ENCODE measurements at places on chromosomes 4 and X.

DNA sequence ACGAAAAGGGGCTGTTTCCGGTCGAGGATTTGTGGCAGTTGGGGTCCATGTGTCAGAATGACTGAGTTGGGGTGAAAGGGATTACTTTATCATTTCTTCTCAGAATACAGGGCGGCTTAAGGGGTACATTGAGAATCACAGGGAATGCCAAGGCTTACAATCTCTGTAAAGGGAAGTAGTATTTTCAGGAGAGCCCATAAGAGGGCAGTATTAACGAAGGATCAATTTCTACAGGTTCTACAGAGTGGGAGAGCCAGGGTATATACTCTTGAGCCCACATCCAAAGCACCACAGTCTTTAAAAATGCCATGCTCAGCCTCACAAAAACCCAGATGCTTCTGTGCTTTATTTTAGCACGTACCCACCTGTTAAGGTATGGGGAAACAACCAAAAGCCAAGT, 67.7 kb upstream of the ZXDA start:
- DNase-seq, result no peak

GRCh38 chr4:88177983-88178625, 19.7 kb upstream of the ABCG2 start:
- no peak for DNase-seq

DNA sequence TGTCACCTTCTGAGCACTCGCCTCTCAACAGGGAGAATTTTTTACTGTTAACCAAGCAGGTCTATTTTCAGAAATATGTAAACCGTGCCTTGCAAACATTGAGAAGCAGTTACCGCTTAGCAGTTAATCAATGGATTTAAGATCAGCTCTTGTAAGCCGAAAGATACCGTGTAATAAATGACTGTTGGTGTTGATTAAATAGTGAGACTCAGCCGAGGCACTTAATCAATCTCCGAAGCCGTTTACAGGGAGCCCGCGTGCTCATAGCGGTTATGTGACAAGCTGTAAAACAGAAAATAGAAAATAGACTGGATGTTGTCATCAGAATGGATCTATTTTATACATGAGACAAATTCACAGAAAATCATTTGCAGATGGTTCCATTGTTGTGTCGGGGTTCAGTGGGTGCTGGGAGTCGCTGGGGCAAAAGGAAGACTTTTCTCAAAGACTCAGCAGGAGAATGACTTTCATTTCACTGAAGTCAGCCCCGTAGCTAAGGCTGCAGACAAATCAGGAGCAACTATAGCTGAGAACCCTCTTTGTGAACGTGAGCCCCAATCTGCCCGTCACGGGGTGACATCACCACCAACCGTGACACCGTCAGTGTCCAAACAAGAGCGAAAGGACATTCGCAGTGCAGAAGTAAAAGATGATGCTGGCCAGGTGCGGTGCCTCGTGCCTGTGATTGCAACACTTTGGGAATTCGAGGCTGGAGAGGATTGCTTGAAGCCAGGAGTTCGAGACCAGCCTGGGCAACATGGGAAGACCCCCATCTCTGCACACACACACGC, 275.3 kb downstream of the CRLF2 start:
- no peak for DNase-seq

GRCh38 chr4:38160487-38161207, 200.4 kb downstream of the PTTG2 start:
- DNase-seq, result peak; percentile 13

- DNase-seq, result no peak
Observed at GRCh38 chr4:113646442-113646822, 115.1 kb downstream of the CAMK2D start.

DNA sequence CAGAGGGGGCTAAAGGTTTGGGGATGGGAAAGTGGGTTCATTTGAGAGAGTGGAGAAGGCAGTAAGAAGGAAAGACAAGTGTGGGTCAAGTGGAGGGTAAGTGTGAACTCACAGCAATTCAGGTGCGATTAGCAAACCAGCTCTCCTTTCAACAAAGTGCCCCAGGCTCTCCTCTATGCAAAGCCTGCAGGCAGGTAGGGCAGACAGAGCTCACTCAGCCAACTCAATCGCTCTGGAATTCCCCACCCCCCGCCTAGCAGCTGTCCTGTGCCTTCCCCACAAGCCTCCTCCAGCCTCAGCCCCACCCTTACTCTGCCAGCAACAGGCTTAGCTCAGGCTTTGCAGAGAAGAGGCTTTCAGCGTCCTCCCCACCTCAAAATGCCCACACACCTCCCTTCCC, 14.8 kb upstream of the MAMLD1 start:
- DNase-seq, result no peak

All from stimulated activated CD4-positive, alpha-beta T cell treated with anti-CD3 and anti-CD28 coated beads, Interleukin-15, amount 100 ng/mL, for 1 hour (primary cell).